Jurkat, Clone E6-1 (cell line): ENCODE measurements at places on chromosomes 5 and 9.
A peak's percentile ranks its signal among the peaks of the same experiment; 100 is the strongest.

DNA sequence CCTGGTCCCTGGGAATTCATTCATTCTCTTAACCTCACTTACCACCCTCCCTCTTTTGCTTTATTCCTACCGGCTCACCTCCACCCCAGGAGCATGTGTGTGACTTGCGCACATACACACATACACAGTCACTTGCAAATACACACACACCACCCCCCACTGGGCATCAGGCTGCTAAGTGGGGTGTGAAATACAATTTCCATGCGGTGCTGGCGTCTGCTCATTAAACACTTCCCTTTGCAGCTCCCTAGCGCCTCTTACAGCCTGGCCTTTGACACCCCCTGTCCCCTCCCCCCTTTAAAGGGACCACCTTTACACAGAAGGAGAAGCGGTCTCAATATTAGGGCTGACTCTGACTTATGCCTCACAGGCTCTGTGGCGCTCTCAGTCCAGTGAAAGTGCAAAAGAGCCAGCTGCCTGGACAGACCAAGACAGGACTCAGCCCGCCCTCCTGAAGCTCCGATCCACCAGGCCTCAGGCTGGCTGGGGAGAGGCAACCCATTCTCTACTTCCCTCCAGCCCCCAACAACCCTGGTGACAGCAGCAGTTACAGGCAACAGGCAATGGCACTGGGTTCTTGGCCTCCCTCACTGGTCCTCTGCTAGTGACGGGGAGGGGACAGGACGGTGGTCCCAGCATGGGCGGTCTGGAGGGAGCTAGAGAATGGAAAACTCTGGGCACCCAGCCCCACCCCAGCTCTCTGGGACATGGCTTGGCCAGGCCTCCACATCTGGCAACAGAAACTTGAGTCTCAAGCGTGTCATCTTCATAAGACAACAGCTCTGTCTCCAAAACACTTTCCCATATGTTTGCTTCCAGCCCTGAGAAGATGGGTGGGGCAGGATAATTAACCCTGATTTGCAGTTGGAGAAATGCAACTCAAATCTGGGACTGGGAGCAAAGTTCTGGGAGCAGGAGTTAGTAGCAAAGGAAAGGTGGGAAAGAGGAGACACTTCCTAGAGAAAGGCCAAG, 12.0 kb downstream of the ENHO start:
- no peak for DNase-seq

GRCh38 chr5:57166276-57166675, 7.6 kb upstream of the GPBP1 start:
- DNase-seq: no peak

DNA sequence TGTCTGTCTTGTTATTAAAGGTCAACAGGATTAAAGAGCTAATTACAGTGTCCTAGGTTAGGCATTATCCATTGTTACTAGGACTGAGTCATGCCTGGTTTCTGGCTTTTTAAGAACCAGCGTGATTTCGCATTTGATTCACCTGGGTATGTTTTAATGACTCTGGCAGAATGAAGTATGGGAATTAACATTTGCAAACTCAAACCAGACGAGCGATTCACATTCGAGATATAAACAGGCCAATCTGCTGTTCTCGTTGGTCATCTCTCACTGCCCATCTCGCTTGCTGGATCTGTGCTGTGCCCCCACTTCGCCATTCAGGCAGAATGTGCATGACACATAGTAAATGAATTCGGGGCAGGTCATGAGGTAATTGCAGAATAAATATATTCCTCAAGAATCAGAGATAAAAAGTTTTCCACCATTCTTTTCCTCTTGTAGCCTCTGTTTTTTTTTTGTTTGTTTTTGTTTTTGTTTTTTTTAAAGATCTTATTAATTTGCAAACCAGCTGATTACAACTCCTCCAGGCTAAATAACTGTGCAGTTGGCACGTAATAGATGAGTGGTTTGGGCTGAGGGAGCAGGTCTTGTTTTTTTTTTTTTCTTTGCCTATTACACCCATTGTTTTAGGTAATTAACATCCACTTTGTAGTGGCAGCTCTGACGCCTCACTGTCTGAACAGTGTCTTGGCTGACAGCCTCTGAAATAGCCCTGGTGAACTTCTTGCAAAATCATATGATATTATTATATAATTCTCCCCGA, 313.5 kb upstream of the MSX2 start:
- DNase-seq: no peak

- DNase-seq: no peak
These were observed at the start of gene TMEM215 for GRCh38 chr9:32783168-32783891. TMEM215 (plus strand) TSS chr9:32783540; CDS start chr9:32784184, 644 bp downstream.

DNA sequence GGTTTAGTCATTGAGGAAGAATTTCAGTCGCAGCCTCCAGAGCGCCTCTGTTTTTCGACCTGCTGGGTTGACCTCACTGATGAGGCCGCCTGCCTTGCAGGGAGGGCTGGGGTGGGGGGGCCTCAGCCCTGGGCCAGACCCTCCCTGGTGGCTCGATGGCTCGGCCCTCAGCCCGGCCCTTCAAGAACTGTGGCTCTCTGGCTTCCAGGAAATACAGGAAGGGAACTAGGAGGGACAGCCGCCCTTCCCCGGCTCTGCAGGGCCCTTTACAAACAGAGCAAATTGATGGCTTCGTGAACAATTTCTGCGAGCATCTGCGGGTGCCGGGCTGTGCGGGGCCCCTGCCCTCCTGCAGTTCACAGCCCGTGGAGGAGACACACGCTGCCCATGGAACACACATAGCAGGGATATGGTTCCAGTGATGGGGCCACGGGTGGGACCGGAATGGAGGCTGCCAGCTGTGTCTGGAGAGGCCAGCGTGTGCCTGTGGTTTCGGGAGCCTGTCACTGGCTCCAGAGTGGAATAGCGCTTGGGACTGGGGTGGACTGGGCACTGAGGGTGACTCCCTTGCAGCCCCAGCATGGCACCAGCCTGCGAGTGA, 39.6 kb downstream of the COL5A1 start:
- DNase-seq: no peak

- DNase-seq: no peak
These were observed 92.9 kb upstream of the OTULINL start for GRCh38 chr5:14488709-14489108.

DNA sequence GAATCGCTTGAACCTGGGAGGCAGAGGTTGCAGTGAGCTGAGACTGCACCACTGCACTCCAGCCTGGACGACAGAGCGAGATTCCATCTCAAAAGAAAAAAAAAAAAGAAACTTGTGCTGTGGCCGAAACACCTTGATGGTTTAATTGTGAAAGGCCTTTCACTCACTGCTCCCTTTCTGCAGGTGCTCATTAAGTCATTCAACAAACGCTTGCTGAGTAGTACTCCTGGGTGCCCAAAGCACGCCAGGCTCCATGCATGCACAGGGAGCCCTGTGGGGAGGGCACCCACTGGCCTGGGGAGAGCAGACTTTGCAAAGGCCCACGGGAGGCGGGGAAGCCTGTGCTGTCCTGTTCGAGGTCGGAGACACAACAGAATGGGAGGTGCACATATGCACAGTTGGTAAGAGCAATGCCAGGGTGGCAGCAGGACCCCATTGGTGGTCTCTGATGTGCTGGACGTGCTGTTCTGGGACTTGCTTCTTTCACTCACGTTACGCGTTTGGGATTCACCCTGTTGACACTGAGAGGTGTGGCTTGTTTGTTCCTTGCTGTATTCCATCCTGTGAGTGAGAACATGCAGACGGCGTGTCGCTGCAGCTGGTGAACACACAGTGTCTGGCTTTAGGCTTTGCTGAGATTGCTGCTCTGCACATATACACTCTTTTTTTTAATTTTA, 3.0 kb upstream of the ENTPD2 start:
- DNase-seq: no peak

- DNase-seq: no peak
These were observed 799.1 kb downstream of the TAF11L14 start for GRCh38 chr5:18433336-18433735.

GRCh38 chr5:144369006-144369405, 198.3 kb downstream of the KCTD16 start:
- DNase-seq: no peak

DNA sequence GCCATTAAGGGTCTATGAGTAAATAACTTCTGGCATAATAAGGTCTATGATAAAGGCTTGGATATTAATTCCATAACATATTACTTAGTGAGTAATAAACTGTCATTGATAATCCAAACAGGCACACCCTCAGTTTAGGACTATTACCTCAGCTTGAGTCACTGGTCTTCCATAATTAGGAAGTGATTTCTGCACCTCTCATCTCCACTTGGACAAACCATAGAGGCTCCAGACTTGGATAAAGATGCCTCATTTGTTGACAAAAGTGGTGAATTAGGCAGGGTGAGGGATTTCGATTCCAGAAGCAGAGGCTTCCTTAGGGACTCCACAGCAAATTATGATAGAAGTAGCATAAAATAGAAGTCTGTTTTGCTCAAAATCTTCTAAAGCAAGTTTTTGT, 127.5 kb upstream of the MTAP start:
- DNase-seq: no peak

GRCh38 chr9:95261890-95262289, 55.6 kb downstream of the FANCC start:
- DNase-seq: no peak

DNA sequence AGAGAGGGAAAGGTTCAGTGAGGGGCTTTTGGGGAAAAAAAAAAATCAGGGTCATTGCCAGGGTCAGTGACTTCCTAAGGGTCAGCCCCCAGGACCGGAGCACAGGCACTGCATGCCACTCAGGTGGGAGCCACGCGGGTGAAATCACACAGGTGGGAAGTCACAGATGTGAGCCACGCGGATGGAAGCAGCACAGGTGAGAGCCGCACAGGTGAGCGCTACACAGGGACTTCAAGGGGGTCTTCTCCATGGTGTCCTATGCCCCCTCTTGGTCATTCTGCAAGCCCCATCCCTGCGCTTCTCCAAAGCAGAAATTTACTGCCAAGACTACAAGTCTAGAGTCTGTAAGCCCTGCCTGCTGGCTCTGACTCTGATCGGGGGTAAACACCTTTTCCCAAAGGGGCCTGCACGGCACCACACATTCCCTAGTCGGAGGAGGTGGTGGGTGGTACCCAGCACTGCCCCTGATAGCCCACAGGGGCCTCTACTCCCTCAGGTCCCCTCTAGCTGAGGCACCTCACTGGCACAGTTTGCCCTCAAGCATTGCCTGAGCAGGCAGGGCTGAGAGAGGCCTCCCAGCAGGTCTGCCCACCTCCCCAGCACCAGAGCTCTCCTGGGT, 18.3 kb upstream of the OBP2B start:
- no peak for DNase-seq

DNA sequence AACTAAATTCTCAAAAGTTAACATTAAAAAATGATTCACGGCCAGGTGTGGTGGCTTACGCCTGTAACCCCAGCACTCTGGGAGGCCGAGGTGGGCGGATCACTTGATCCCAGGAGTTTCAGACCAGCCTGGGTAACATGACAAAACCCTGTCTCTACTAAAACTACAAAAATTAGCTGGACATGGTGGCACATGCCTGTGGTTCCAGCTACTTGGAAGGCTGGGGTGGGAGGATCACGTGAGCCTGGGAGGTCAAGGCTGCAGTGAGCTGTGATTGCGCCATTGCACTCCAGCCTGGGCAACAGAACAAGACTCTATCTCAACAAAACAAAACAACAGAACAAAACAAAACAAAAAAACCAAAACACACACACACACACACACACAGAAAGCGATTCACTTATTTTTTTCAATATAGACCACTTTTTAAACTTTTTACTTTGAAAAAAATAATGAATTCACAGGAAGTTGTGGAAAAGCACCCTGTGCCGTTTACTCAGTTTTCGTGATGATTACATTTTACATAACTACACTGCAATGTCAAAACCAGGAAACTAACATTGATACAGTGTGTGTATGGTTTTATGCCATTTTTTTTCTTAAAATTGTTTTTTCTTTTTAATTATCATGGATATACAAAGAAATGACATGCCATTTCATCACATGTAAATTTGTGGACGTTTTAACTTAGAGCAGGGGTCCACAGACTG, 73.7 kb downstream of the TENT4A start:
- no peak for DNase-seq

- peak; percentile 62 for DNase-seq
These were observed 124.4 kb downstream of the C9orf50 start for GRCh38 chr9:129496473-129497004.

GRCh38 chr5:9733486-9733885, 103.3 kb upstream of the TAS2R1 start:
- no peak for DNase-seq

DNA sequence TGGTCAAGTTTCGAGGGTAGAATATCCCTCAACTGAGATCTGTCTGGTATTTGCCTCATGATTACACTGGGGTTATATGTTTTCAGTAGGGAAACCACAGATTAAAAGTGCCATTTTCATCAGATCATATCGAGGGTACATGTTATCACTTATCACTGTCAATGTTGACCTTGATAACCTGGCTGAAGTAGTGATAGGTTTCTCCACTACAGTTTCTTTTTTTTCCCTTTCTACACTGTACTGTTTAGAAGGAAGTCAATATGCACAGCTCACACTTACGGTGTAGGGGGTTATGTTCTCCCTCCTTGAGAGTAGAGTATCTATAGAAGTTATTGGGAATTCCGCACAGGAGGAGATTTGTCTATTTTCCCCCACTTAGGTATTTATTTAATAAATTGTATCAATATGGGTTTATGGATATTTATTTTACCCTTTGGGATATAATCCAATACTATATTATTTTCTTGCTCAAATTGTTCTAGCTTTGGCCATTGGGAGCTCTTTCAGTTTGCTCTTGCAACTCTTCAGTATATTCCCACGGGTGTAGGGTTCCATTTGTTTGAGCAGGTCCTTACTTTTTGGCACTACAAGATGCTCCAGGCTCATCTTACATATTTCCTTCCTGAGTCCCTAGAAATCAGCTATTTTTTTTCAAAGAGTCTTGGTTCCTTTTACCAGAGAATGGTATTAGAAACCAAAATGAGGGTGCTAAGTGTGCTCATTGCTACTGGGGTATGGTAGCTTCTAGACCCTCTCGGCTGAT, 444.5 kb downstream of the RAB3C start:
- DNase-seq: no peak

- no peak for DNase-seq
These were observed 1016.4 kb upstream of the TYRP1 start for GRCh38 chr9:11676821-11677220.

GRCh38 chr5:67027171-67027570, 169.4 kb downstream of the CD180 start:
- no peak for DNase-seq

DNA sequence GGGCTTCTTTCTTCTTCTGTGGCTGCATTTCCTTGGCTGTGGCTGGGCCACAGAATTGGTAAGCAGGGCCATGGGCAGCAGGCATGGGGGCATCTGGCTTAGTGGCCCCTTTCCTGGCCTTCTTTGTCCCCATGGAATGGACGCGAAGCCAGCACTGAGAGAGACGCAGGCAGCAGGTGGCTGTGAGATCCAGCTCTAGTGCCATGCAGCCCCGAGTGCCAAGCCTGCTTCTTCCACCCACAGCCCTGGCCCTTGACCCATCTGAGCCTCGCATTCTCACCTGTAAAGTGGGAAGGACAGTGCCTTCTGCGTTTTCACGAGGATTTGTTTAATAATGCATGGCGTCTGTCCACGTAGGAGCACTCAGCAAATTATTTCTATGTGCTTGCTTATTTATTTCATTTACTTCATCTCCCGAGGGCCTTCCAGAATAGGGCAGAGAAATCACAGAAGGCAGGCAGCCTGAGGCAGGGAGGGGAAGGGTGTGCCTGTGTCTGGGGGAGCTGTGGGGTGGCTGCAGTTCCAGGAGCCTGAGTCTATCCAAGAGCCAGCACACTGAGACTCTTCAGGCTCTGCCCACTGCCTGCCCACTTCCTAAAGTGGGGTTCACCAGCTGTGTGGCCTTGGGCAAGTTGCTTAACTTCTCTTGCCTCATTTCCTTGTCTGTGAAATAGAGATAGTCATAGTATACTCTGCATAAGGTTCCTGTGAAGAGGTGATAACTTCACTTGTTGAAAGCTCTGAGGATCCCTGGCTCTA, 55.2 kb downstream of the NTNG2 start:
- peak; percentile 54 for DNase-seq

GRCh38 chr5:78221964-78222451, 72.5 kb downstream of the AP3B1 start:
- peak; percentile 5 for DNase-seq
